ENCODE measurements at places on chromosomes 12 and 14. TPM values are rescaled to one million over a fixed set of nuclear protein-coding genes. Genes with fewer than 3 reads are reported as not detected.

CISTR gene
- not detected for total RNA-seq

INHBE gene
- 1.0 TPM for total RNA-seq

LRIG3 gene
- 80.9 TPM for total RNA-seq

TEX22 gene
- total RNA-seq = under 0.01 TPM

CLEC9A gene
- not detected for total RNA-seq

COA8 gene
- total RNA-seq = 28.2 TPM

SLC4A8 gene
- 0.52 TPM for total RNA-seq

Measured in skeletal muscle tissue (tissue), 5 donors.